ENCODE measurements at places on chromosomes 13 and 19.
A peak's percentile ranks its signal among the peaks of the same experiment; 100 is the strongest.

DNA sequence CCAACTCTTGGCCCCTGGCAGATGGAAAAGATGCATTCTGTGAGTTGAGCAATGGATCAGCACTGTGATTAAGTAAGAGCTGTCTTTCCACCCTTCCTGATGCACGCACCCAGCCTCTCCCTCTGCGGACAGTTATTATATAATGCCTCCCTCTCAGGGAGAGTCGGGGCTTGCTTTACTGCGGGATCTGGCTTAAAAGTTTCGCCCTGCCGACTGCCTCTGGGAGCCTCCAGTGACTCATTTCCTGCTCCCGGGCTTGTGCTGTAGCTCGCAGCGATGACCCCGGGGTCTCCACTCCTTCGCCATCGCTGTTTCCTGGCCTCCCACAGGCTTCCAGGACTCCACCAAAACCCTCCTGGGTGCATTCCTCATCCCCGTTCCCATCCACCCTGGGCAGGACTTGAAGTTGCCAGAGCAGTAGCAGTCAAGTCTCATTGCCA lies 107.4 kb upstream of the SLC7A1 start:
- no peak for DNase-seq

GRCh38 chr19:35223084-35223790 lies 5.3 kb downstream of the FAM187B start:
- no peak for DNase-seq

DNA sequence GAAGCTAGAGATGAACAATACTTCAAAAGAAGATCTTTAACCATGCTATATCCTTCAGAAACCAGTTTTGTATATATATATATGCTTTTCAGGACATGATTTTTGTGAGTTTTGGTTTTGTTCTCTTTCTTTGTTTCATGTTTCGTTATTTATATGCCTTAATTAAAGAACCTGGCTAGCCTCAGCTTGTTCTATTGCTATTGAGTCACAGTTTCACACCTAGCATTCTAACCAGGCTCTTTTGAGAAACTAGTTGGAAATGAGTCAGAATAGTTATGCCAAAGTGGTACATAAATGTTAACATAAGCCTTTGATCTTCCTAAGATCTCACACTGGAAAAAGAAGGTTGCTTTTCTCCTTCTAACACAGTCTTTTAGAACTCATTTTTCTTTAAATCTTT lies 1925.2 kb downstream of the OLFM4 start:
- DNase-seq = no peak

GRCh38 chr13:99258946-99259345 lies 767 bp upstream of the GPR18 start:
- DNase-seq = no peak

DNA sequence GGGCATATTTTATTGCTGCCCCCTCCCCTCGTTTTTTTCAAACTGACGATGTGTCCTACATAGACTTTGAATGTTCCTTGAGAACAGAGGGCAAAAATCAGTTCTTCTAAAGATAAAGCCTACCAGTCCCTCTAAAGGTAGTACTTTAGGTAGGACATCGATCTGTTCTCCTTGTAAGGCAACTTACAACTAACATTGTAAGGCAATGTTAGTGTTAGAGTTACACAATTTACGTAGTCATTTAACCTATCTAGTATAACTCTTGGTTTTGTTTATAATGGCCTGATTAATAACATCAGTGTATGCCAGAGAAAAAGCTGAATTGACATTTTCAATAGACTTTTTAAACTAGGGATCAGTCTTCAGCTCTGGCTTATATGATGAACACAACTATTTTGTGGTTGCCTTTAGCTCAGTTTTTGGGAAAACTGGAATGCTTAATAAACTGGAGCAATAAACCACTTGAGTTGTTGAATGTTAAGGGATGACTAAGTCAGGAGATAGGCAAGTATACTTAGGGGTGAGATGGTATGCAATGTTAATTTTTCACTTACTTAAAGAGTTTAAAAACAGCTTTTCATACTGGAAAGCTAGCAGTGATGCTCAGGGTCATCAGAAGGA lies 2.2 kb downstream of the NDFIP2 start:
- DNase-seq = no peak

DNA sequence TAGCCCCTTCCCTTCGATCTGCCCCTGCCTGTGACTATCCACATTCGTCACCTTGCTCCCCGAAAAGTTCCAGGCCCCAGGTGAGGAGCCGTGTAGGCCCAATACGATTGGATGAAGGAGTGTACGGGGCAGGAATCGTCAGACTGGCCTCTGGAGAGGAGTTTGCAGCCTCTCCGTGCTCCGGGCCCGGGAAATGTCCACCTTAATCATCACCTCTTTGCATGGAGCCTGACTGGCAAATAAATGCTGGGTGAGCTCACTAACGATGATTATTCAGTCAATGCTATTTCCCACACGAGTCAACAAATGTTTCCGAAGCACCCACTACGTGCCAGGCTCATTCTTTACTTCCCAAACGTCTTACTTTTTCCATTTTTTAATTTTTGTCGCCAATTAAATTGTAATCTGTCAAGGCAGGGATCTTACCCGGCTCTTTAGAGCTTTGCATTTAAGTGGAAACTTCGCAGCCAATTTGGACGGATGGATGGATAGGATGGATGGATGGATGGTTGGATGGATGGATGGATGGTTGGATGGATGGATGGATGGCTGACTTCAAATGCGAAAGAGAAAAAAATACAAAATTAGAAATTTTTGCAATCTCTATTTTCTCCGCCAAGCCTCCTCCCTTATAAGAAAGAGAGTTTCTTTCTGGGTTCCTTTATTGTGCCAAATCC lies 45.8 kb downstream of the TGDS start:
- peak; percentile 22 for DNase-seq

DNA sequence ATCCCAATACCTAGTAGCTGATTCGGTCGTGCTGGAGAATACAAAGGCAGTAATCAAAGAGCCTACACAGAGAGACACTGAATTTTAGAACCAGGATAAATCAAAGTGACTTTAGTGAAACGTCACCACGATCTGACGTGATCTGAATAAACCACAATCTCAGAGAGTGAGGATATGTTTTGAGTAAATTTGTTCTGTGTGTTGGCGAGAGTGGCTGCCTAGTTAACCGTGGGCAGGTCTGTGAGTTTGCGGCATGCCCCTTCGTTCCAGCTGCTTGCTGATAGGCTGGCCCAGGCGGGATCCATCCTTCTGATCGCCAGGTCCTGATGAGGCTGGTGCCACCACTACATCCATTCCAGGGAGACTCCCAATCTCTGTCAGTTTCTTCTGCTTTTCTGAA lies 40.4 kb downstream of the LRCH1 start:
- DNase-seq = no peak

- no peak for DNase-seq
Measured at GRCh38 chr19:32287811-32288227, 57.6 kb upstream of the ZNF507 start.

DNA sequence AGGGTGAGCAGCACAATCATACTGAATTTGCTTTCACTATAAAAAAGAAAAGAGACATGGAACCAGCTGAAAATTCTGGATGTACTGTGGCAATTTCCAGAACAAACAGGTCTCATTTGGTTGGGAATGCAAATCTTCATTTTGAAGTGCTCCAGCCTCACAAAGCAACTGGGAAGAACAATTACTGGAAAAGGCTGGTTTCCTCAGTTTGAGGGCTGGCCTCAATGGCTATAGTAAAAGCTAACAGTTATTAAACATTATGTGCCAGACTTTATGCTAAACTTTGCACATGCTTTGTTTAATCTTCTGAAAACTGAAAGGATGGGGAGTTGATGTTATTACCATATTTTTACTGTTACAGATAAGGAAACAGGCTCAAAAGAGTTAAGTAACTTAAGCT lies 3.0 kb downstream of the OBI1 start:
- DNase-seq = no peak

All from cerebellar nuclear complex (tissue), 1 donor.